A172 (cell line): ENCODE measurements at places on chromosomes 11 and 22. TPM values are rescaled to one million over a fixed set of nuclear protein-coding genes. Genes with fewer than 3 reads are reported as not detected.

- DNase-seq = no peak
These were observed 24.7 kb downstream of the RCOR2 start for GRCh38 chr11:63892228-63892627.

- DNase-seq = no peak
These were observed 15.6 kb downstream of the TUB start for GRCh38 chr11:8096575-8096974.

GRCh38 chr11:105224482-105225253, 85.1 kb upstream of the CARD18 start:
- no peak for DNase-seq

DNA sequence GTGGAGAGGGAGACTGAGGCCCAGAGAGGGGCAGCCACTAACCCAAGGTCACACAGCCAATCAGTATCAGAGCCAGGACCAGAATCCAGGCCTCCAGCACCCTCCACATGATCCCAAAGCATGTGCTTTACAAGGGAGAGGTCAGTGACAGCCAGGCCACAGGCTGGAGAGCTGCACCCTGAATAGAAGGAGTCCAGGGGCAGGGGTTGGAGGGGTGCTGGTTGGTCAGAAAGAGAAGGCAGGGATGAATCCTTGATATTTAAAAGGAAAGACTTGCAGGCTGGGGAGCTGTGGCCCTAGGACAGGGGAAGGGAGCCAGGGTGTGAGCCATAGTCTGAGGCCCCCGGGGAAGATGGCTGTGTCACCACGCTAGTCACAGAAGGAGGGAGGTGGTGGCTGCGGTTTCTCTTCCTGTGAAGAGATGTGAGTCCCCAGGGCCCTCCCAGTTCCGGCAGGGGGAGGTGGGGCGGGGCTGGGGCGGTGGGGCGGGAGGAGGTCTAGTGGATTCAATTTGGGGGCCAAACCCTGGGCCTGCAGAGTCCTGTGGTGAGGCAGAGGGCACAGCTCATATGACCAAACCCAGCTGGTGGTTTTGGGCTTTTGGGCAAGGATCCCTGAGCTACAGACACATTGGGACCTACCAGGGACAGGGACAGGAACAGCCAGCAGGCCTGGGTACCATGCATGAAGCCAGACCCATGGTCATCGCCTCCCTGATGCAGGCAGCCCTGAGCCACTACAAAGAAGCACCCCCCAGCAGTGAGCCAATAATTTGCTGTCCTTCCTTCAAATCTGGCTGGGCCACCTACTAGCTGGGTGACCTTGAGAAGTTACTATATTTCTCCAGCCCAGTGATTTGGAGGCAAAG, 14.0 kb downstream of the RAC2 start:
- peak; percentile 80 for DNase-seq

DNA sequence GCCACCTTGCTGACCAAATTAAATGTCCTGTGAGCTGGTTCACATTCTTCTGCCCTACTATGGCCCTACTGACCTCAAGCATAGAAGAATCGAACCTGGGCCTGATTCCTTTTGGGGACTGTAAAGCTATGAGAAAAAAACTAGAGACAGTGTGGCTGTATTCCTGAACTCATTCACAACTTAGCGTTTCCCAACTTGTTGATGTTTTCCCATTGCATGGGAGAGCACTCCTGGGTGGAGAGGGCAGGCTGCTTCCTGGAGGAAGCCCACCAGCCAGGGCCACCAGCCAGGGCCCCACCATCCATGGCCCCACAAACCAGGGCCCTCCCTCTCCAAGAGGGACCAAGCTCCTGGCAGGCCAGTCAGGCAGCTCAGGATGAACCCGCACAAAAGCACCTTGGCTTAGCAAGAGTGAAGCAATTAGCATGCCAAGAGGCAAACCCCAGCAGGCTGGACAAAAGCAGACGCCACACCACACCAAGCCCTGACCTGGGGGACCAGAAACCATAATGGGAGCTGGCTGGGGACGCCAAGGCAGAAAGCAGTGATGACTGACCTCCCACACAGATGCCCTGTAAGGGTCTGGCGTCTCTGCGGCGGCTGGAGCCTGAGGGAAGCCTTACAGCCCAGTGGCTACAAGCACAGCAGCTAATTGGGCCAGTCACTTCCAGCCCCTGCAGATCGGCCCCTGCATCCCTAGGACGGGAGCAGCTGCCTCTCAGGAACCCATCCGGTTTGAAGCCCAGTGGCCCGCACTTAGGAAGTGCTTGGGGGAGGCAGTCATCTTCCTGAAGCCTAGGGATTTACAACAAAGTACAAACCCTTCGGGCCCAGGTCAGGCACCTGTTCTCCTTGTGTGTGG, 2.1 kb downstream of the CERK start:
- DNase-seq = no peak

DNA sequence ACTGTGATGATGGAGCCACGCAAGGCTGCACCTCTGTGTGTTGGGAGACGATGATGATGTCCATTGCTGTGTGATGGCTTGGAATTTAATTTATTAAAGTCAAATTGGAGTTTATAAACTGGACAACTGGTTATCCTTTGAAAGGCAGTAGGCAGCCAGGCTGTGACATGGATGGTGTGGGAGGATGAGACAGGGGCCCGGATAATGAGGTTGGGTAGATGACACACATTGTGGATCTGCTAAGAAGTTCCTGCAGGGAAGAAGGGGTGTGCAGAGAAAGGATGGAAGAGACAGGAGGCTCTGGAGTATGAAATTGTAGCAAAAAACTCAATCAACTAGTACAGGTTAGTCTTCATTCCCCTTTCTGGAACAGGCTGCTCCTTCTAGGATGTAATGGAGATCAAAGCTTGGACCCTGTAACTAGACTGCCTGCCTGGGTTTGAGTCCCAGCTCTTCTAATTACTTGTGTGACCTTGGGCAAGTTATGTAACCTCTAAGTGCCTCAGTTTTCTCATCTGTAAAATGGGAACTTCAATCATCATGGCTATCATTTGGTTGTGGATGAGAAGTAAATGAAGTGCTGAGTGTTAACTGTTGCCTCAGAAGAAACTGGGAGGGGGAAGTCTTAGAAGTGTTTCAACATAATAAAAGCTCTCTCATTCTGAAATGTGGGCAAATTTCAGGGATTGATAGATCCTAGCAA, 4.2 kb upstream of the HINFP start:
- no peak for DNase-seq

RSF1 gene
- total RNA-seq = 29.2 and 55.5 TPM in 2 replicates

DNA sequence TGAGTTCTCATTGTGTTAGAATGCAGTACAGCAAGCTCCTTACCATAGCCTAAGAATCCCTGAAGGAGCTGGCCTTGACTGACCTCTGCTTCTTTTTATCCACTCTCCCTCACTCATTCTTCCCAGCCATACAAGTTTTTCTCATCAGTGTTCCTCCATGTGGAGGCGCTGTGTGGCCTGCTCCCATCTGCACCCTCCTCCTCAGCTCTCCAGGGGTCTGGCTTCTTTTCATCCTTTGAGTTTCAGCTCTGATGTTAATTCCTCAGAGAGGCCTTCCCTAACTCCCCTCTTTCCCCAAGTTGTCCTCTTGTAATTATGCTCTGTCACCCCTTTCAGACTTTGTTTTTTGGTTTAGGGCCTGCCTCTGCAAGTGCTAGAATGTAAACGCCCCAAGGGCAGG, 144.8 kb downstream of the WNT7B start:
- DNase-seq = no peak

DEFB131B gene
- total RNA-seq = not detected in 2 replicates

- DNase-seq = no peak
These were observed 8.3 kb downstream of the RIN1 start for GRCh38 chr11:66328031-66328301.

- no peak for DNase-seq
These were observed 83.6 kb upstream of the CRTAM start for GRCh38 chr11:122754553-122755322.

DNA sequence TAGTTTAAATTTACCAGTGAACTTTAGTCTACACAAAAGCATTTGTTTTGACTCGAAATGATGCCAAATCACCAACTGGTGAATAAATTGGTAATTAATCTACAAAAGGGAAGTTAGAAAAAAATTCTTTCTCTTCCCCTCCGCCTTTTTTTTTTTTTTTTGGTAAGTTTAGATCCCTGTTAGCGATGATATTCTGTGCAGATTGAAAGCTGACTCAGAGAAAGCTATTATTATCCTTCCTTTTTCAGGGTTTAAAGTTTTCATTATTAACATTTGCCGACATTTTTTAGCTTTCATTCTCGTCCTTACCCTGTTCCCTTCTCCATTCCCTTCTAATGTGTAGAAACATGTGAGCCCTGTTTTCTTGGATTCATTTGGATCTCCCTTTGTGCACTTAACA, 16.8 kb upstream of the NUP160 start:
- no peak for DNase-seq

DNA sequence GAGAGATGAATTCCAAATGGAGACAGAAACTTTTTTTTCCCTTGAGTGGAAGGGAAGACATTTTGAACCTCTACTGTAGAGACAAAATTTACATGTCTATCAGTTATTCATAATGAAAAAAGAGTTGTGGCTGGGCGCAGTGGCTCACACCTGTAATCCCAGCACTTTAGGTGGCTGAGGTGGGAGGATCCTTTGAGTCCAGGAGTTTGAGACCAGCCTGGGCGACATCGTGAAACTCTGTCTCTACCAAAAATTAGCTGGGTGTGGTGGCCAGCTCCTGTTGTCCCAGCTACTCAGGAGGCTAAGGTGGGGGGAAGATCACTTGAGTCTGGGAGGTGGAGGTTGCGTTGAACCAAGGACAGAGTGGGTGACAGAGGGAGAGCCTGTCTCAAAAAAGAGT, 4.1 kb downstream of the EED start:
- no peak for DNase-seq

- no peak for DNase-seq
These were observed 8.1 kb downstream of the SSTR3 start for GRCh38 chr22:37204045-37204655.

GRCh38 chr11:131746201-131746600, 375.8 kb downstream of the NTM start:
- no peak for DNase-seq

DNA sequence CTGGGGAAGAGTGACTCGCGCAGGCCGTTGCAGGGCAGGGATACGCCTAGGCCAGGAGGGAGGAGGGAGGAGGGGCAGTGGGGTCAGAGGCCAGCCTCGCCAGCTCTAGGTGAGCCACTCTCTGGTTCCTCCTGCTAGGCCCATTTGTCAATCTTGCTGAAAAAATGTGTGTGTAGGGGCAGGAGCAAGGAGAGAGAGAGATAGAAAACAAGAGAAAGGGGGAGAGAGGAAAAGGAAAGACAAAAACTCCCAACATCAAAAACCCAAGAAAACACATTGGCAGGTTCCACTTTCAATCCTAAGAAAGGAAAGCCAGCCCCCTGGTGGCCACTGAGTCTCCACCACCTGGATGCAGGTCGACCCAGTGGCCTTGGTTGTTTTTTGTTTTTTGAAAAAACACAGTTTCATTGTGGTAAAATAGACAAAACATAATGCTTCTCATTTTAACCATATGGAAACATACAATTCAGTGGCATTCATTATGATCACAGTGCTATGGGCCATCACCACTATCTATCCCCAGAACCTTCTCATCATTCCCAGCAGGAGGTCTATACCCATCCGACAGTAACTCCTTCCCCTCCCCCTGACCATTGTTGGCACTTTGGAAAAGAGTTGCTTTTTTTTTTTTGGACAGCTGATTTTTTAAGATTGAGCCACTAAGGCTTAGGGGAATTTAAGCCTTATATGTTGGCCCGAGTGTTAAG, 10.9 kb downstream of the OMP start:
- DNase-seq = peak; percentile 50

OR4D5 gene
- not detected in 2 replicates for total RNA-seq

- DNase-seq = no peak
These were observed 38.6 kb downstream of the ETS1 start for GRCh38 chr11:128548649-128549255.

NXPE2 gene
- total RNA-seq = not detected in 2 replicates

DNA sequence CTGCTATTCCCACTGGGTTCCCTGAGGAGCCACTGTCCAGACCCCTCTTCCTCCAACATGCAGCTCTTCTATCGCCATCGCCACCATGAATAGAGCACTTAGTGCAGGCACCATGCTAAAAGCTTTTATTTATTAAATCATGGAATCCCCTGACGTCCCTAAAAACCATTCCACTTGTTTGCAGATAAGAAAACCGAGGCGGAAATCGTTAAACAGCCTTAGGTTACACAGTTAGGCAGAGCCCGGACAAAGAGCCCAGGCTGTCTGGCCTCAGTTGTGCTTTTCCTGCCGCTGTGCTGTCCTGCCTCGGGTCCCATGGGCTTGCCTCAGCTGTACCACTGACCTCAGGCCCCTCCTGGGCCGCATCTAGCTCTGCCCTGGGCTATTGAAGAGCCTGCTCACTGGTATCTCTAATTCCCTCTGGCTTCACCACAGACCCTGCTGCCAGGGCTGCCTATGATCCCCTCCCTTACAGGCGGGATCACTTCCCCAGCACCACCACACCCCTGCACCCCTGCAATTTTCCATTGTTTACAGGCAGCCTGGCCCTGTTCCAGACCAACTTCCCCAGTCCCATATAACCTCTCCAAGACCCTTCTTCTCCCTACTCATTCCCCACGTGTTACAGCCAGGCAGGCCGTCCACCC, 13.0 kb upstream of the TUB start:
- no peak for DNase-seq

SCGB1A1 gene
- total RNA-seq = not detected in 2 replicates

GRCh38 chr11:65578134-65578533, 2.3 kb downstream of the EHBP1L1 start:
- DNase-seq = no peak

DSCAML1 gene
- not detected in 2 replicates for total RNA-seq

- peak; percentile 13 for DNase-seq
These were observed 122.3 kb upstream of the SNX19 start for GRCh38 chr11:131038597-131038996.

DNA sequence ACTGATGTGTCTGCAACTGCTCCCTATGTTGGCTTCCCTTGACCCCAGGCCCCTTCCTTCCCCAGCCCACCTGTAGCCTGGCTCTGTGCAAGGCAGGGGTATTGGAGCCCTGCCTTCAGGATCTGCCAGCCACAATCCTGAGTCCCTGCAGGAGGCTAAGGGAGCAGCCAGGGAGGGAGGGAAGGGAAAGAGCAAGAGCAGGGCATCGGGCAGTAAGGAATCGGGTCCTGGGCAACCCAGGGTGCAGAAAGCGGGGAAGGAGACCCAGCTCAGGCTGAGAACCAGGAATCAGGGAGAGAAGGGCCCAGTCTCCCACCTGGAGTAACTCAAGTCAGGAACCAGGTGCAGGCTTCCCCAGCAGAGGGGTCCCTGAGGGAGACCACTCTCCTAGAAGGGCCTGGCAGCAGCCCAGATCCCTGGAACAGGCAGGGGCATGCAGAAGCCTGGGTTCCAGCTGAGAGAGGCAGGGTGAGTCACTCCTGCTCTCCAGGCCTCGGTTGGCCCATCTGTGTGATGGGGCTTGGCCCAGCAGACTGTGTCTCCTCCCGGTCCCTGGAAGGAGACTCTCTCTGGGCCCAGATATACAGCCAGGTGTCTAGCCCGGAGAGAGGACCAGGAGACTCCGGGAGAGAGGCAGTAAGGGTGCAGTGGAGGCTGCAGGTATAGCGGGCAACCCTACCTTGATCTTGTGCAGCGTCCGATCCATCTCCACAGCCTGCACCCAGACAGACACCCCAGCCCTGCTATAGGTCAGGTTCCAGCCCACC, 13.4 kb downstream of the STARD10 start:
- DNase-seq = no peak

ENDOD1 gene
- total RNA-seq = 0.83 and 0.96 TPM in 2 replicates

ANO9 gene
- 0.19 TPM in 1 of 2 replicates, not detected in the other for total RNA-seq

SCGB1C1 gene
- total RNA-seq = not detected in 2 replicates

- DNase-seq = peak; percentile 0
These were observed 200.9 kb downstream of the MYO18B start for GRCh38 chr22:25942856-25943411.

GRCh38 chr11:30911247-30911646, 325.1 kb upstream of the MPPED2 start:
- no peak for DNase-seq
